ENCODE measurements at places on chromosomes 4 and X.

GRCh38 chr4:52869196-52869595 is 7.1 kb downstream of the RASL11B start:
- H3K36me3 ChIP-seq, result peaks cover 22% of the 10 kb centered on the region
- no peak for DNase-seq
- H3K4me3 ChIP-seq, result no peak overlapping the region
- H3K4me1 ChIP-seq, result no peaks in the 10 kb centered on the region

GRCh38 chr4:70855464-70855863 is 15.8 kb upstream of the GRSF1 start:
- no peaks in the 10 kb centered on the region for H3K36me3 ChIP-seq
- no peak overlapping the region for H3K27ac ChIP-seq
- H3K4me3 ChIP-seq, result no peak overlapping the region
- DNase-seq, result no peak

DNA sequence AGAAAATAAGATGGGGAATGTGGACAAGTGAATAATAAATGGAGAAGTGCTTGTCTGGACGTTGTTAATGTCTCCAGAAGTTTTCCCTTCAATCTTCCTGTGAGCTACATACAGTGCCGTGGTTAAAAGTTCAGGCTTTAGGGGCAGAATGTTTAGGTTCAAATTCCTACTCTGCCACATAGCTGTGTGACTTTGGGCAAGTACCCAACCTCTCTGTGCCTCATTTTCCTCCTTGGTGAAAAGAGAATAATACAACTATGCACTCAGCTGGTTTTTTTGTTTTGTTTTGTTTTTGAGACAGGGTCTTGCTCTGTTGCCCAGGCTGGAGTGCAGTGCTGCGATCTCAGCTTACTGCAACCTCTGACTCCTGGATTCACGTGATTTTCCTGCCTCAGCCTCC is 143.5 kb downstream of the CHIC2 start:
- no peak for DNase-seq
- H3K4me1 ChIP-seq, result no peaks in the 10 kb centered on the region
- H3K27me3 ChIP-seq, result peaks cover 3% of the 10 kb centered on the region
- H3K4me3 ChIP-seq, result no peak overlapping the region

GRCh38 chr4:148222991-148223660 is 219.1 kb downstream of the NR3C2 start:
- no peak overlapping the region for H3K27ac ChIP-seq
- H3K27me3 ChIP-seq, result no peaks in the 10 kb centered on the region
- peaks cover 11% of the 10 kb centered on the region for H3K4me1 ChIP-seq

DNA sequence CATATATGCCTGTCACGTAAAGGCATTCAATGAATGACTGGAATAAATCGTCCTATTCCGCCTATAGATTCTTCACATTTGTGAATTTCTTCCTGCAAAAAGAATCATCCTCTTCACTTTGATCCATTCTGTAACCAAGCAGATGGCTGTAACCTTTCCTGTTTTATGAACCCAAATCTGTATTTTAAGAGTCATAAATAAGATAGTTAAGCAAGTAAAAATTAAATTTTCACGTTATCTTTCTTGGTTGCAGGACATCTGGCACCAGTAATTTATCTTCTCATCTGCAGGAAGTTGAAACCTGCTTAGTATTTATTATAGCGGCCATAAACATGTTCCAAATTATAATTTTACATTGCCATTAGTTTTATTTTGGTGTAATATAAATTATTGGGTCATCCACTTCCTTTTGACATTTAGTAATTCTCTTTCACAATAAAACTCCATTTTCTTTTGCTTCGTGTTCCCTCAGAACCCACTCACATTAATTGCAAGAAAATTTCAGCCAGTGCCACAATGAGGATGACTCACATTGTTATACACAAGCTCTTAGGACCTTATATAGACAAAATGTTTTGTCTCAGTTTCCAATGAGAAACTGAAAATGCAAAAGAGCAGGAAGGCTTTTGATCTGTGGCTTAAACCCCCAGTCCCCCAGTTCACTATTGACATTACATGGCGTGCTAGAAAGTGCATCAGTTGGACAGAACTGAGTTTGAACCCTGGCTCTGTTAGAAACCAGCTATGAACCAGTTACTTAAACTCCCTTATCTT is 51.1 kb downstream of the TMEM156 start:
- H3K4me1 ChIP-seq, result peaks cover 62% of the 10 kb centered on the region
- peak; percentile 51 for DNase-seq
- H3K4me3 ChIP-seq, result no peak overlapping the region
- no peaks in the 10 kb centered on the region for H3K27me3 ChIP-seq

DNA sequence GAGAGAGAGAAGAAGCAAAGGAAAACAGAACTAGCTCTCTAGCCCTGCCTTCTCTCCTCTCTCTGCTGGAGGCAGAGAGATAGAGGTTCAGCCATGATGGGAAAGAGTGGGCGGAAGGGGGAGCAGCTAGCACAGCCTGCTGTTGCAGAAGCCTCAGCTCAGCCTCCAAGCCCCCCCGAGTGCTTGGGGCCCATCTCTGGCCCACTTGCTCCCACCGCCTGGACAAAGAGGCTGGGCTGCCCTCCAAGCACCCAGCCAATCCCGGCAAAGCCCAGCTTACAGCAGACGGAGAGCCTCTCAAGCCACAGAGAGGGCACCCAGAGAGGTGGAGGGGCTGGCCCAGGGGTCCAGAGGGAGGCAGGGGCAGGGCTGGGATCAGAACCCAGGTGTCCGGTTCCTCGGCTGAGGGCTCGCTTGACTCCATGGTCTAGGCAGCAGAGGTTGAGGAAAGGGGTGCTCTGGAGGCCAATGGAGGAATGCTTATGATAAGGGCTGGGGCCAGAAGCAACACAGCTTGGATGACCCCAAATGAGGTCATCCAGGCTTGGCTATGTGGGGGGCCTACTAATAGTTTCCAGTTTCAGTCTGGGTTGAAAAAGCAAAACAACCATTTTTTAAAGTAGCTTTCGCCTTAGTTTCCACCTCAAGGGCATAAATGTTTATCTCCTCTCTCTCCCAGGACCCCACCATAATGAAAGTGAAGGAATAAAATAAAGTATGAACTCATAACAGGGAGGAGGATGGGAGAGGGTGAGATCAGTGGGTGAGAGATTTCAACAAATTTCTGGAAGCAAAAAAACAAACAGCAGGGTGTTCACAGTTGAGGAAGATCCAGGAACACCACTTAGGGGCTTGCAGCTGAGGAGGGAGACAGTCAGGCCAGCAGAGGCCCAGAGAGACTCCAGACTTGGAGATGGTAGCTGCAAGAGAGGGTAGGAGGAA is 24.9 kb upstream of the IQSEC2 start:
- H3K4me1 ChIP-seq, result peaks cover 2% of the 10 kb centered on the region
- no peaks in the 10 kb centered on the region for H3K36me3 ChIP-seq
- H3K27ac ChIP-seq, result no peak overlapping the region
- H3K4me3 ChIP-seq, result no peak overlapping the region
- no peak for DNase-seq

- H3K4me3 ChIP-seq, result no peak overlapping the region
- H3K27ac ChIP-seq, result no peak overlapping the region
- H3K4me1 ChIP-seq, result no peaks in the 10 kb centered on the region
- no peak for DNase-seq
These were observed 202.5 kb upstream of the MAB21L2 start for GRCh38 chr4:150379454-150379853.

DNA sequence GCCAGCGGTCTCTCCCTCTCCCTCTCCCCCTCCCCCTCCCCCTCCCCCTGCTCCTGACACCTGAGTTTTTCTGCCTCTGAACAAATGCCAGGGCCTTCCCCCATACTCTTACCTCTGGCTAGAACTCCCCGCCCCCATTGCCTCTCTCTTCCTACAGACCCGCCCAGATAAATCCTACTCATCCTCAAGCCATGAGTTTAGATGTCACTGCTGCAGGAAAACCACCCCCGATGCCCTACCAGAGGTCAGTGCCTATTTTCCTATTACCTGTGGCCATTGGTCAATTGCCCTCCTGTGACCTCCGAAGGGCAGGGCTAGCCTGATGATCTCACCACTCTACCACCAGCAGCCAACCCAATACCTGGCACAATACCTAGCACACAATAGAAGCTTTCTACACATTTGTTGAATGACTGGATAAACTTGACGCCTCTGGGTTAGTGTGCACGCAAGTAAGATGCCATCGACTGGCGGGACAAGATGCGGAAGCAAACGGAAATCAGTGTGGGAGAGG is 43.7 kb downstream of the SLC2A9 start:
- no peak overlapping the region for H3K4me3 ChIP-seq
- H3K27ac ChIP-seq, result no peak overlapping the region
- H3K4me1 ChIP-seq, result no peaks in the 10 kb centered on the region

GRCh38 chrX:119218198-119218597 is 17.9 kb upstream of the PGRMC1 start:
- H3K4me3 ChIP-seq, result no peak overlapping the region
- no peak overlapping the region for H3K27ac ChIP-seq
- DNase-seq, result no peak
- H3K27me3 ChIP-seq, result no peaks in the 10 kb centered on the region

Measured in activated naive CD4-positive, alpha-beta T cell treated with anti-CD3 and anti-CD28 coated beads for 36 hours (primary cell).